Dermis blood vessel endothelial cell (primary cell): ENCODE measurements at places on chromosomes 1 and 21. TPM values are rescaled to one million over a fixed set of nuclear protein-coding genes. Genes with fewer than 3 reads are reported as not detected.

The FAM177B gene
- not detected in 2 replicates for total RNA-seq

GRCh38 chr1:37354876-37355650 is 119.3 kb upstream of the ZC3H12A start:
- DNase-seq: no peak

DNA sequence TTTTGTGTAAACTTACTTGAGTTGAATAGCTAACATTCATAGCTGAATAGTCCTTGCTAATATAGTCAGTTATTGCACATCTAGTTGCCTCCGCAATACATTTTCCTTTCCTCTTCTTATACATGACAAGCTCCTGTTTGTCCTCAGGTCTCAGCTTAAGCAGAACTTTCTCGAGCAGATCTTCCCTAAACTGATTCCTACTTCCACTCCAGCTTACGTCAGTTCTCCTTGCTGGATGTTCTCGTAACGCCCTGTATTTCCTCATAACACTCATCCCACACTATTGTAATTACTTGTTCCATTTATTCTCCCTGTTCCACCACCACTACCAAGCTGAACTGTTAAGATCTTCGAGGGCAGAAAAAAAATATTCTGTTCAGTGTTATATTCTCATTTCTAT is 15.1 kb upstream of the OMA1 start:
- no peak for DNase-seq

The CELA2A gene
- not detected in 2 replicates for total RNA-seq

The ARHGEF16 gene
- 0.51 TPM in 2 replicates for total RNA-seq

The USH2A gene
- not detected in 2 replicates for total RNA-seq

GRCh38 chr1:185559151-185559550 is 175.0 kb upstream of the HMCN1 start:
- DNase-seq: no peak

DNA sequence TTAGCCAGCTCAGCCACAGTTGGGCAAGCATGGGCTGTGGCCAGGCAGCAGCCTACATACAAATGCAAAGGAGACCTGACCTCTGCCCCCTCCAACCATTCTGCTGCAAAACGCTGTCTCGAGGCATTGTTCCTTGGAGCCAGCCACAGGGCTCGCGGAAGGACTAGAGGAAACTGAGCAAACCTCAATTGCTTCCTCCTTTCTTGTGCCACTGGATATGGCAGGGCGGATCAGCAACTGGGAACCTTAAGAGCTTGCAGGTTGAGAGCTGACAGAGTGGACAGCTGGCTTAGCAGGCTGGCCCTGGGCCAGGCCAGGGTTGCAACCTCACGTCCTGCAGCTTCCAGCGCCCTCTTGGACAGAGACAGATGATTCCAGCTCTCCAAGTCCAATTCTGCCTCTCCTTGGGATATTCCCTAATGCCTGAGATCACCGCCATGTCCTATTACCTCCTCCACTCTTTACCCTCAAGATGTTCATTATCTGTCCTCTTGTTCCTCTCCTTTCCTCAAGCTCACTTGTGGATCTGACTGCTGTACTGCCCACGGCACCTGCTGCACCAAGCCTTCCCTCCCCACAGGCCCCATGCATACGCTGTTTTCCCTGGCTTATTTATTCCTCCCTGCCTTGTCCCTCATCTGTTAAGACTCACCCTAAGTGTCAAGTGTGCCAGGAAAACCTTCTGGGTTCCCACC is 67.5 kb downstream of the SDC3 start:
- peak; percentile 98 for DNase-seq

DNA sequence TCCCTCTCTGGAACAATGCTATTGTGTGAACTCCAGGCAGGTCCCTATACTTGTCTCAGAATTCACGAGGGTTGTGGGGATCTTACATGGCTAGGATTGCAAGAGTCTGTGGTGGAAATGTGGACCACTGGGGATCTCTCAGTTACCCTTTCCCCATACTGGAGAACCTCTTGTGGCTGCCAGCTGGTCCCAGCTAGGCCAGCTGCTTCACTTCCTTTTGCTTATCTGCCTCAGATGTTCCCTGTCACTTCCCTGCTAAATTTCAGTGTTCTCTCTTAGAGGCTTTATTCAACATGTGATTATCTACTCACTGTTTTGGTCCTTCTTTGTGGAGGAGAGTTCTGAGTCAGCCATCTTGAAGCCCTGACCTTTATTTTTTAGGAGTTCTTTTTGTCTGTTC is 75.9 kb upstream of the SAMD13 start:
- no peak for DNase-seq

GRCh38 chr1:226937940-226938725 is 2.0 kb upstream of the COQ8A start:
- DNase-seq: no peak

- DNase-seq: no peak
Measured at GRCh38 chr1:156963621-156964020, 43.2 kb downstream of the LRRC71 start.

The LRIF1 gene
- 9.5 and 13.8 TPM in 2 replicates for total RNA-seq

- no peak for DNase-seq
Measured at GRCh38 chr1:178388418-178389145, 108.2 kb downstream of the CLEC20A start.

GRCh38 chr1:2950926-2951305 is 70.4 kb upstream of the ACTRT2 start:
- no peak for DNase-seq

GRCh38 chr1:69967245-69967766 is 238.1 kb downstream of the LRRC40 start:
- no peak for DNase-seq
